Kidney (tissue), 22 donors: ENCODE measurements at places on chromosomes 5 and 9. TPM values are rescaled to one million over a fixed set of nuclear protein-coding genes. Genes with fewer than 3 reads are reported as not detected.

Gene IFNA21
- total RNA-seq = not detected

- no peak for DNase-seq
Measured at GRCh38 chr9:18722882-18723281, 248.9 kb downstream of the ADAMTSL1 start.

DNA sequence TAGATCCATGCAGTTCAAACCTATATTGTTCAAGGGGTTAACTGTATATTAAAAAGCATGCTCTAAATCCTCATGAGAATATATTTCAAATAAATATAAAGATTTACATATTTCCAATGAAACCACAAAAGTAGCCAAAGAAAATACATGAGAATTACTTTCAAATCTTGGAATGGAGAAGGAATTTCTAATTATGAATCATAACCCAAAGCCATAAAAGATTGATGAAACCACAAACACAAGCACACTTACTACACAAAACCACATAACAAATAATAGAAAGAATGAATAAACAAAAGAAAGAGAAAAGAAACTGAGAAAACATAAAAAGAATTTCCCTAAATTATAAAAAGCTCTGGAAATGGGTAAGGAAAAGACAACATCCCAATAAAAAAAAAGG lies 16.0 kb downstream of the ERP44 start:
- no peak for DNase-seq

Gene FOXD4L4
- 0.31 TPM for total RNA-seq

DNA sequence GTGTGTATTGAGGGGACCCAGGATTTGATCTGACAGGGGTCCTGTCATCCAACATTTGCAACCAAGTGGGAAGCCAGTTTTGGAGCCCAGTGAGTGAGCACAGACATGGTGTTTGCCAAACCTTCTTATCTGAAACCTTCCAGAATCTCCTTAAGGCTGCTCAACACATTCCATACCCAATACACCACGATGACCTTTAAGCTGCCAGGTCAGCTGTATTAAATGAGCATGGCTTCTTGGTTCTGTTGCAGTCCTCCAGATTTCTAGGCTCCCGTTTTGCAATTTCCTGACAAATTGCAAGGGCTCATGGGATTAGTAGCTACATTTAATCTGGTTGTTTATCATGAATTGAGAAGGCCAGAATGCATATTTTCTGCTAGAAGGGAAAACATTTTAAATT lies 124.2 kb upstream of the ATP10B start:
- no peak for DNase-seq

DNA sequence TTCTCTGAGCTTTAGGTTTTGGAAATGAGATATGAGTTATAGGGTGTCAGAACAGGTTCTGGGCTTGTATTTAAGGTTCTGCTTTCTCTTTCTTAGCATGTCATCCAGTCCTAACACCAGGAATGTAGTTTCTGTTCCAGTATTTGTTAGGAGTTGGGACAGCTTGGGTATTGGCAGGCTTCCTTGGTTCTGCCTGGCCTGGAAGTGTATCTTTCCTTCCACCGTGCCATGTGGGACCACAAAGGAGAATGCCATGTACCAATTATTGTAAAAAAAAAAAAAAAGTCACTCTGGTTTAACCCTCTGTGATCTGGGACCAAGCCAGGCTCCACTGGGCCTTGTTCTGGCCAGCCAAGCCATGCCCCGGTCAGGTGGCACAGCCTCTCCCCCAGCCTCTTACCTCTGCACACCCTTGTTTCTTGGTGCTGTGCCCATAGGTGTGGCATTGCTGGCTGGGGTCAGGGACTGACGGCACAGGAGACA lies 47.8 kb downstream of the ARHGAP26 start:
- DNase-seq = no peak

- no peak for DNase-seq
Measured at GRCh38 chr5:43152946-43153345, 32.2 kb downstream of the ZNF131 start.

Gene NUTM2F
- not detected for total RNA-seq

- no peak for DNase-seq
Measured at GRCh38 chr5:158373608-158374395, 514.9 kb upstream of the CLINT1 start.

DNA sequence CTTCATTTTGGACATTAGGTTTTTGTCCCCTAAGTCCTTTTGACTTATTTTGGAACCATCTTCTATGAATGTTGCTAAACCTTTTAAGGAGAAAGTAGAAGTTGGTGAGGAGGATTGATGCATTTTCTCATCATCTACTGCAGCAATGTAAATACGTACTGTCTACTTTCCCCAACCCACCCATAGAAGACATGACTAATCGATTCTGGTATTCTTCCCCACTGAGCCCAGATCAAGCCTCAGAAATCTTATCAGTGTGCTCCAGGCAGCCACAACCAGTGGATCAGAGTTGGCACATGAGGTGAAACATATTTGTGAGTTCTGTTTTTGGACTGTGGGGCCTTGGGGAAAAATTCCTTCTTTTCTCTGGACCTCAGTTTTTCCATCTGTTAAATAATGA lies 57.7 kb downstream of the FGF18 start:
- DNase-seq = no peak

GRCh38 chr5:143085319-143085917 lies 315.2 kb downstream of the ARHGAP26 start:
- no peak for DNase-seq

DNA sequence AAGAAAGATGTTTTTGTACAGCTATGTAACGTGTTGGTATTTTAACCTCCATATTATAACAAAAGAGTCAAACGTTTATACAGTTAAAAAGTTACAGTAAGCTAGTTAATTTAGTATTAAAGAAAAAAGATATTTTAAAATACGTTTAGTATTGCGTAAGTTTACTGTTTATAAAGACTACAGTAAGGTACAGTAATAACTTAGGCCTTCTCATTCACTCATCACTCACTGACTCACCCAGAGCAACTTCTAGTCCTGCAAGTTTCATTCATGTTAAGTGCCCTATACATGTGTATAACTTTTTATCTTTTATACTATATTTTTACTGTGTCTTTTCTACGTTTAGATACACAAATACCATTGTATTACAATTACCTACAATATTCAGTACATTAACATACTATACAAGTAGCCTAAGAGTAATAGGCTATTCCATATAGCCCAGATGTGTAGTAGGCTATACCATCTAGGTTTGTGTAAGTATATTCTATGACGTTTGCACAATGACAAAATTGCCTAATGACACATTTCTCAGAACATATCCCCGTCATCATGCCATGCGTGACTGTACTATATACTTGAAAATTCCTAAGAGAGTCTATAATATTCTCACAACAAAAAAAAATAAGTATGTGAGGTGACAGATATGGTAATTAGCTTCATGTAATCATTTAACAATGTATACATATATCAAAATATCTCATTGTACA lies 33.8 kb downstream of the ERP44 start:
- no peak for DNase-seq

Gene SPINK4
- not detected for total RNA-seq

Gene PTGR1
- 75.1 TPM for total RNA-seq

DNA sequence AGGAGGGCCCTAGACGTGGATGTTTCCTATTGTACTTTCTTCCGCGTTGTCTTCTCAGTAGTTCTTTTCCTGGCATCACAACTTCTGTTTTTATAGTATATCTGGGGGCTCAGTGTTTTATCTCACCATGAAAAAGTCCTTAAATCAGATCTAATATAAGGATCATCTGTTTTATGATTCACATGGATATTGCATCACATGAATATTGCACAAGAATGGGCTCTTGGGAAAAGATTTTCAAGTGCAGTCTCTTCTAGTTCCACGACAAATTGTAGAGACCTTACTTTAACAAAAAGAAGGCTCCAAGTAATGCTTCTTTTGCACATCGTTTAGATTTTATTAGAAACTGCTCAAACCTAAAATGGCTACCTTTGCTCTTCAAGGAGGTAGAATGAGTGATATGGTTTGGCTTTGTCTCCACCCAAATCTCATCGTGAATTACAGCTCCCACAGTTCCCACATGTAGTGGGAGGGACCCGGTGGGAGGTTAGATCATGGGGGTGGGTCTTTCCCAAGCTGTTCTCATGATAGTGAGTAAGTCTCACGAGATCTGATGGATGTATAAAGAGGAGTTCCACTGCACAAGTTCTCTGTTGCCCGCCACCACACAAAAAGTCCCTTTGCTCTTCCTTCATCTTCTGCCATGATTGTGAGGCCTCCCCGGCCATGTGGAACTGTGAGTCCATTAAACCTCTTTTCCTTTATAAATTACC lies 53.7 kb upstream of the FAM120A start:
- DNase-seq = no peak

- DNase-seq = no peak
Measured at GRCh38 chr9:72983512-72984225, 30.8 kb upstream of the ALDH1A1 start.

GRCh38 chr5:110169461-110169860 lies 479.7 kb downstream of the MAN2A1 start:
- no peak for DNase-seq

- no peak for DNase-seq
Measured at GRCh38 chr9:76654051-76654461, 110.2 kb upstream of the PCA3 start.

DNA sequence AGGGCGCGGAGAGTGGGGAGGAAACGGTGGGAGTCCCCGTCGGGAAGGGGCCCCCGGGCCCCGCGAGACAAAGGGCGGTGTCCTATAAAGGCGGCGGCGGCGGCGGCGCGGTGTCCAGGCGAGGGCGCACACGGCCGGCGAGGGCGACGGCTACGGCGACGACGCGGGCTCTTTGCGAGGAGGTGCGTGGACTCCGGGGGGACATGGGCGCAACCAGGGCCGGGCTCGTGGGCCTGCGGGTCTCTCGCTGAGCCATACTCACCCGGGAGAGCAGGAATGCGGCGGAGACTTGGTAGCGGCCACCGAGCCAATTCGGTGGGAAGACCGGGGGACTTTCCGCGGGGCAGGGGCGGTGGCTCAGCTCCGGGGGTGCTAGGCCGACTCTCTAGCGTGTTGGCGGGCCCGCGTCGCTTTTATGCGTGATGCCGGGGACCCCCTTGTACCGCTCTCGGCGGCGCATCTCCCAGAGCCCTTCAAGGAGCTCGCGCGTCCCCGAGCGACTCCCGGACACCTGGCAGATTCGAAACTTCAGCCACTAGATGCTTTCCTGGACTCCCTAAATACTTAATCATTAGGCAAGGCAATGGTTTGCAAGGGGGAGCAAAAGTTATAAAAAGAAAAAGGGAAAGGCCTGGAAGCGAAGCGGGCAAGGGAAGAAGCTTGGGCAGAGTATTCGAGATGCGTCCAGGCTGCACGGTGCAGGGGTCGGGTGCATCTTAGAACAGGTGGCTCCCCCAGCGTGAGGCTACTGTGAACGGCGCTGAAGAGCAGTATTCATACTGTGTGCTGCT lies 5.9 kb upstream of the TAL2 start:
- peak; percentile 51 for DNase-seq

GRCh38 chr5:77366717-77367500 lies 125.2 kb downstream of the WDR41 start:
- DNase-seq = no peak

Gene TBC1D2
- 19.6 TPM for total RNA-seq

DNA sequence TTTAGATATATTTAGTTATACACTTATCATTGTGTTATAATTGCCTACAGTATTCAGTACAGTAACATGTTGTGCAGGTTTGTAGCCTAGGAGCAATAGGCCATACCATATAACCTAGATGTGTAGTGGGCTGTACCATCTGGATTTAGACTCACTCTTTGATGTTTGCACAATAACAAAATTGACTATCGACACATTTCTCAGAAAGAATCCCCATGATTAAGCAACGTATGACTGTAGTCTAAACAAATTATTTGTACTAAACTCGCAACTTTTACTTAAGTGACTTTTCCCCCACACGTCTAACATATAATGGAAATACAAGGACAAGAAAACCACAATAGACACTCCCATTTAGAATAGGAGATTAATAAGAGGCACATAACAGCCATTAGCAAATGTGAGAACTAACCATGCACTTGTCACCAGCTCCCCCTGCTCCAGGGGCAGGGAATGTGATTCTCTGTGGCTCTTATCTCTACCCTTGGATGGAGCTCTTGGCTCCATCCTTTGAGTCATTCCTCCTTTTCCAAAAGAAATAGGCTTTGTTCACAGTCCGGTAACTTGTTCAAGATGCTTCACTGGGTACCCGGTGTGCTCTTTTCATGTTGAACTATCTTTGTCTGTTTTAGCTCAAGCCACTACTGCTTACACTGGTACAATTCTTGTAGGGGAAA lies 8.7 kb upstream of the B4GALT1 start:
- DNase-seq = no peak

- DNase-seq = no peak
Measured at GRCh38 chr5:150446088-150446487, 3.5 kb downstream of the RPS14 start.

DNA sequence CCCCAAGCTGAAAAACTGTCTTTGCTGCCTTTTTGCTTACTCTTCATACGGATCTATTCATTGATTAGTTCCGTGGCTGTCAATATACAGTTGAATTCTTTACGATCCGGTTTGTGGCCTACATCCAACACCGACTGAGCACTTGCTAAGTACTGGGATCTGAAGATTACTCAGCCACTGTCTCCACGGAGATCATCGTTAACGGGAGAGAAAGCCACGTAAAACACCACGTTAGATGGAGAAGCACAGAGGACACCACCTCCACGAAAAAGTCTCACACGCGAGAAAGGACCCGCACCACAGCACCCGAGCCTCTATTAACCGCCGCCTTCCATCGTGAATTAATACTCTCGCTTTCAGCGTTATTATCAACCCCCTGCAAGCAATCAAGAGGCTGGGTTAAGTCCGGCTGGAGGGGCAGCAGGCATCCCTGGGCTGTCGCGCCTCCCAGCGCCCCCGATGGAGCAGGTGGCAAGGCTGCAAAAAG lies 650 bp downstream of the ELP1 start:
- no peak for DNase-seq

Gene PDZD2
- 14.8 TPM for total RNA-seq

DNA sequence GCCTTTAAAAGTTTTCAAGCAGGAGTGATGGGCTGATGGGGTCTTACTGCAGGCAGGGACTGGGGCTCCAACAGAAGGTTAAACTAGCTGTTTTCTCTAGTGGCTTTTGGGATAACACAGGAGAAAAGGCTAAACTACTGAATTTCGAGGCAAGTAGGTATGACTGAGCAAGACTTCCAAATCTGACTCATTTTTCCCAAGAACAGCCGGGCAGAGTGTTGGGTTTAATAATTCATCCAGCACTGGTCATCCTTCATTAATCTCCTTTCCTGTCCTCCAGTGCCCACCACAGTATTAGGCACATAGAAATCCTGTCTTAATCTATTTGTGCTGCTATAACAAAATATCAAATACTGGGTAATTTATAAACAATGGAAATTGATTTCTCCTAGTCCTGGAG lies 20.5 kb downstream of the MSX2 start:
- no peak for DNase-seq

Gene MCC
- total RNA-seq = 20.6 TPM

DNA sequence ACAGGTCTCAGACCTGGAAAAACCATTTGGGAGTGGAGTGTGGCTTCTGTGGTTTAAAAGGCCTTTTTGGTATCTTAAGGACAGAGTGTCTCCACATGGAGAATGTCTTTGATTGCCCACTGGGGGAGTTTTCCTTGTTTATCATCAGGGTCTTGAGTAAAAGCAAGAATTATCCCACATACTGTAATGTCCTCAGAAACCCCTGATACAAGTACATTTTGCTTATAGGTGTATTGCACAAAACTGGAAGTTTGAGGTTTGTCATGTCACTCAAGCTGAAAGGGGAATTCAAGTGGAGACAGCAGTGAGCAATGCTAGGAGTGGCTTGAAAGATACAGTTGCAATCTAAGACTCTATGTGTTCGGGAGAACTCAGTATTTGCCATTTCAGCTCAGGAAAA lies 62.7 kb upstream of the GRAMD2B start:
- DNase-seq = no peak

- DNase-seq = peak; percentile 23
Measured at GRCh38 chr9:114016629-114017423, 61.3 kb downstream of the AMBP start.
